Adrenal gland (tissue), 19 donors: ENCODE measurements at places on chromosomes 4 and X. TPM values are rescaled to one million over a fixed set of nuclear protein-coding genes. Genes with fewer than 3 reads are reported as not detected.

Gene MBNL3
- total RNA-seq, result 39.0 TPM

GRCh38 chrX:40258909-40259308, 161.2 kb upstream of the BCOR start:
- DNase-seq, result no peak

- no peak for DNase-seq
Observed at GRCh38 chrX:19907794-19908193, 20.4 kb upstream of the SH3KBP1 start.

DNA sequence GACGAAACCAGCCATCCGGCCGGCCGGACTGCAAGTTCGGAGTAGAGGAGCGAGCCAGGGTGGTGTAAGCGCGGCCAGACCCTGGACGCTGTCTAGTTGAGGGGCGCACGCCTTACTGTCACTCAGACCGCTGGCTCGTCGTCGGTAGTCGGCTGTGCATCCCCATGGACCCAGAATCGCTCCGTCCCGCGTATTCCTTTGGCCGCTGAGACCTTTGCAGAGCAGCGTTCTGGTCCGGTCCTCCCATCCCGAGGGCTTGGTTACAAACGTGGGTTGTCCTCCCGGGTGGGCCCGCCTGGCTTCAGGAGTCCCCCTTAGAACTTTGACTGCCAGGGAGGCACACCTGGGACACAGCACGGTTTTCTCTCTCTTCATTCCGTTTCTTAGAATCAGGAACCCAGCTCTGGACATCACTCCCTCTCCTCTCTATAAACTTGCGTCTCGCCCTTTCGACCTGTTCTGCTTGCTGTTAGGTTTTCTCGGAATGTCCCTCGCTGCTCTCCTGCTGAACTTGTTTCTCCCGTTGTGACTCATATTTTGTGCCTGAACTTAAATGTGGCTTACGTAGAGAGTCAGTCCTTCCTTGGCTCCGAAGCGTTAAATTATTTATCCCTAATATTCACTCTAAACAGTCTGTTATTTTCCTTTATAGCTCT, 672 bp downstream of the PGM2 start:
- DNase-seq, result peak; percentile 29

GRCh38 chr4:90403781-90404180, 276.6 kb downstream of the CCSER1 start:
- DNase-seq, result no peak
